ENCODE measurements at places on chromosomes 16 and 17.

DNA sequence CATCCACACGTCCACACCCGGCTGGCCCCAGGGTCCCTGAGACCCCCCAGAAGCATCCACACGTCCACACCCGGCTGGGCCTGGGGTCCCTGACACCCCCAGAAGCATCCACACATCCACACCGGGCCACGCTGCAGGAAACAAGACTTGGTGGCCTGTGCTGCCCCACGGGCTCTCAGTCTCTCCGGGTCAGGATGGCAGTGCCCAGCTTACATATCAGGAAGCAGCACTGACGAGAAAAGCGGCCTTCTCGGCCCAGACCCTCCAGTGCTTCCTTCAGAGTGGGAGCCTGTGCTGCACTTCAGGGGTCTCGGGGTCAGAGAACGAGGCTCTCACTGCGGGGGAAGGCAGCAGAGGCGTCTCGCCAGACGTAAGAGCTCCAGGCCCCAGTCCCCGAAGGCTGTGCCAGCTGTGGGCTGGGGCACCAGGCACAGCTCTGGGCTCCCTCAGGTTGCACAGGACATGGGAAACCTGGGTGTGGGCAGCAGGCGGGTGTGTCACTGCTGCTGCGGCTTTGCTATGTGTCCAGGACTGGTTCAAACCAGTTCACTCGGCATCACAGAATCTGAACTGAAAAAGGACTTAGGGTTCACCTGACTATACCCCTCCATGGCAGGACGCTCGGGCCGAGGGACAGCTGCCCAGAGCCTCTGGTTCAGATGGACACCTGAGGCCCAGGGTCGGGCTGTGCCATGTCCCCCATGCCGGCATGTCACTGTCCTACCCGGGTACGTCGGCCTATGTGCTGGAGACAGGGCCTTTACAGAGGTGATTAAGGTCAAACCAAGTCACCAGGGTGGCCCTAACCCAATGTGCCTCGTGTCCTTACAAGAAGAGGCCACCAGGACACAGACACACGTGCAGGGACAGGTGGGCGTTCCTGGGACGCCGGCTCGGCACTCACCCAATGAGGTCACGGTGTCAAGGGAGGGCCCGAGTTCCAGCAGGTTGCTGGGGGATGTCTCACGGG, 40.2 kb upstream of the CHMP6 start:
- no peak for DNase-seq

- DNase-seq, result no peak
Observed at GRCh38 chr16:66457888-66458287, 30.8 kb downstream of the BEAN1 start.

- no peak for DNase-seq
Observed at GRCh38 chr17:50866950-50867362, 802 bp upstream of the TOB1 start.

DNA sequence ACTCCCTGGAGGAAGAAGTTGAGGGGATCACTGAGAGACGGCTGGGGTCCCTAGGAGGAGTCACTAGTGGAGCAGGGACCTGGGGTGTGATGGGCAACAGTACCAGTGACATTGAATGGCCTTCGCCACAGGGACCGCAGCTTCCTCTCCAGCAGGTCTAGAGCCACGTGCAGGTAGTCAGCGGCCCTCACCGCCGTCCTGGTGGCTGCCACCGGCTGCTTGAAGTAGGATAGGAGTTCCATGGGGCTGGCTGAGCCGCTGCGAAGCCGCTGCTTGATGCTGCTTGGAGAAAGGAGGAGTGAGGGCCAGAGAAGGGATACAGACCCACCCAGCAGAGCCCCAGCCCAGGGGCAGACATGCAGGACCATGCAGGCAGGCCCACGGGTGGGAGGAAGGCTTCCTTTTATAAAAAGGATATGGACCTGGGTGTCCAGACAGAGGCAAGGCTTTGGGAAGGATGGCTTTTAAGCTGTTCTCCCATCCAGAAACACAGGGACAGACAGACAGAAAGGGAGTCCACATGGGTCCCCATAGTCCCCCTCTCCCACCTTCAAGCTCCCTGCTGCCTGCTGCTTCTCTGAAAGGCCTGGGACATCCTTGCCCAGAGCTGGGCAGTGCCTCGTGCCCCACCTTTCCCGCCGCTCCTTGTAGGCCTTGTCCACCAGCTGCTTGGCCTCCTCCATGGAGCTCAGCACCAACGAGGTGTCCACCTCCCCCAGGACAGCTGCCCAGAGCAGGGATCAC, 827 bp downstream of the MPO start:
- no peak for DNase-seq

DNA sequence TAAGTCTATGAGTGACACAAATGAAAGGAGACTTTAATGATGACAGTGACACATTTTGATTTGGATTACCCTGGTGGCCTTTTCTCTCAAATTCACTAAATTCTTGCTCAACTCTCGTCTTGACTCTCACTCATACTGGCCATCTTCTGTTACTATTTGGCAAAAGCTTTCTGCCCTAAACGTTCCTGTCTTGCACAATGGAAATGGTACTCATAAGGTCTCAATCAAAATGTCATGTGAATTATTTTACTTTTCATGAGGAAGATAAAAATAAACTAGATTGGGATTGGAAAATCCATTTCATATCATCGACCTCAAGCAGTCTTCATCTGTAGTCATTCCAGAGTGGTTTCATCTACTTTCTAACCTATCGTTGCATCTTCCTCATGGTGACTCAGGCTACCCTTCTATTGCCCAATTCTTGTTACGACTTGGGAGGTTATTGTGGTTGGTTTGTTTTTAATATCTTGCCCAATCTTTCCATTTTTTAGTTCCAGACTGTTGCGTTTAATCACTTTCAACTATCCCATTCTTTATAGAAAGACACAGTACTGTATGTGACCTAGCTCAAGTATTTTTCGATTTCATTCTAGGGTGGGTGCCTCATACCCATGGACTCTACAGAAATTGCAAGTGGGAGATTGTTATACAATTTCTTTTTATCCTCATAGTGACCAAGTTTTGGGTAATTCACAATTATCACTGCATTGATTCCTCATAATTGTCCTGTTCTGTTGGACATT, 317.2 kb upstream of the KCNJ16 start:
- no peak for DNase-seq

- no peak for DNase-seq
Observed at GRCh38 chr17:76191896-76192295, 48.4 kb downstream of the RNF157 start.

DNA sequence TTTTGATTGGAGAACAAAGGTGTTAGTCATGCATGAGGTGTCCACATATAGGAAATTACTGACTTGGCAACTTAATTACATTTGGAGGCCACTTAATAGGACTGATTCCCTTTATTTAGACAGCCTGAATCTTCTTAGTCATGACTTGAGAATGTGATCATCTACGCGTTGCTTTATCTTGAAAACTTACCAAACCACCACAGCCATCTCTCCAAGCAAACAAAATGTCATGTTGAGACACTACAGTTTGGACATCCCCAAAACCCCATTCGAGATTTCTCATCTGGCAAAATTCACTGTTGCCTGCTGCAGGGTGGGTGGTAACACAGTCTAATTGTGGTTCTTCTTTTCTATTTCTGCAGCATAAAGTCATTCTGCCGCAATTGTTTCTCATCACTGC, 176.5 kb upstream of the CDH5 start:
- no peak for DNase-seq

GRCh38 chr17:44105941-44106340, 17.5 kb downstream of the HDAC5 start:
- no peak for DNase-seq

DNA sequence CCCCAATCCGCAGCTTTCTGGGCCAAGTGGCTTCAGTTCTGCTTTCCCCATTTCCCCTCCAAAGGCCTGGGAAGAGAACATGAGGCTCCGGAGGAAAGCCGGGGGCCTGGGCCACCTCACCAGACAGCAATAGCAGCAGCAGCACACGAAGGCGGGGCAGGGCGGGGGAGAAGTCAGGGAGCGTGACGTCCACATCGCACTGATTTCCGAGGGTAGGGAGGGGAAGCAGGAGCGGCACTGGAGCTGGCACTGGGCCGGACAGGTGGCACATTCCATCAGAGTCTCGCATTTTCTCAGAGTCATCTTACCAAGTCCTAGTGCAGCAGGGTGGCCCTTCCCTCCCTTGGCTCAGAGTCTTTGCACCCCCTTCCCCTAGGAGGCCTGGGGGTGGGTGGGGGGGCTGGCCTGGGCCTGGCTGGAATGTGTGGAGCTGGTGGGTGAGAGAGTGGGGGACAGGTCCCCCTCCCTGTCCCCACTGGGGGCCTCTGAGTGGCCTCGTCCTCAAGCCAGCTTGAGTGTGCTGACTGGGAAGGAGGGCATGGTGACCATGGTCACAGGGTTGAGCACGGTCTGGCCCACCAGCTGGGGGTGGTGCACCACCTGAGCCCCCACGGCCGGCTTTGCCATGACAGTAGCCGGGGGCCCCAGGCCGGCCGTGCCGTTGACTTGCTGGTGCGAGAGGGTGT, 14.3 kb downstream of the MNT start:
- DNase-seq, result no peak

DNA sequence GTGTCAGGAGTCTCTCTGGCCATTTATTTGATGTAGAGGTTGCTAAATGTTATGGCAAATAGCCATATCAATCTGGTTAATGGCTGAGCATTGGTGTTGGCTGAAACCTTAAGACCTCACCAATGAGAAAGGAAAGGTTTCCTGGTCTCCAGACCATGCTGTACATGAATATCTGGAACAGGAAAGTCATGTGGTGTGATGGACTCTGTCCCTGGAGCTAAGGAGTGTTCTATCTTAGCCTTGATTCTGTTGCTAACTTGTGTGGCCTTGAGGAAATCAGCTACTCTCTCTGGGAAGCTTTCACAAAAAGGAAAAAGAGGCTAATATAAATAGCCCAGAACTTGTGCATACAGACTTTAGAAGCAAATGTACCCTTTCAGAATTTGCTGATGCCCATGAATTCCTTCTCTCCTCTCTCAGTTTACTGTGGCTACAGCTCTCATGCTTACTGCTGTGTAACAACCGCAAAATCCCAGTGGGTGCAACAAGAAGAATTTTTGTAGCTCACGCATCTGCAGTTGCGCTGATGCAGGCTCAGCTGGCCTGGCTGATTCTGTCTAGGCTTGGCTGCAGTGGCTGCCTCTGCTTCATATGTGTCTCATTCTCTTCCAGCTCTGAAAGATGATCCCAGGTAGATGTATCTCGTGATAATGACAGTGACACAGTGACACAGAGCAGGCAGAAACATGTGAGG, 287.5 kb downstream of the NPIPA8 start:
- DNase-seq, result no peak

DNA sequence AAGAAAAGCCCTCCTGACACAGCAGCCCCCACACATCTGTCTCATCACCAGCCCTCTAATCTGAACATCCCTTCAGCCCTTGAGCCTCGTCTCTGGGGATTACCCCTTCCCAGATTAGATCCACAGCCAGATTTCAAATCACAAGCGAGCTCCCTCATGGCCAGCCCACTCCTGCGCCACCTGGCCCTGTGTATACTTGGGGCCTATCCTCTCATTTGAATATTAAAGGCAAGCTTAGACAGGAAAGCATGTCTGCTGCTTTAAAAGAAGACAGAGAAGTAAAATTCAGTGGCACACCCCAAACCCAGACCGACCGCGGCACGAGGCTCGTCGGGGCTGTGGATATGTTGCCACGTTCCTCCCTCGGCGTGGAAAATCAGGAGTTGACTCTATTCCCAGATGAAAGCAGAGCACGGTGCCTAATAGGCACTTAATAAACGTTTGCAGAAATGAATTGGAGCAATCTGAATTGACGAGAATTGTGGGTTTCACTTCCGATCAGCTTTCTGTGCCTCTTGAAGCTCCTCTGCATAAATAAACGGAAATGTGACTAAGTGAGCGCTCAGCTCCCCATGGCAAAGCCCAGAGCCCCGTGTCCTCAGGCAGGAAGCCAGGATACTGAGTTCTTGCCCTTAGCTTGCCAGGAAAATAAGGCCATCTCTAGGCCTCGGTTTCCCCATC, 108.0 kb downstream of the CCDC182 start:
- no peak for DNase-seq

- no peak for DNase-seq
Observed at GRCh38 chr16:57125969-57126368, 33.6 kb downstream of the CPNE2 start.

GRCh38 chr17:50865060-50865867, 890 bp downstream of the TOB1 start:
- DNase-seq, result no peak

- no peak for DNase-seq
Observed at GRCh38 chr17:76484228-76484725, 16.9 kb downstream of the AANAT start.

- peak; percentile 23 for DNase-seq
Observed at GRCh38 chr17:31095236-31096105, 694 bp downstream of the NF1 start.

DNA sequence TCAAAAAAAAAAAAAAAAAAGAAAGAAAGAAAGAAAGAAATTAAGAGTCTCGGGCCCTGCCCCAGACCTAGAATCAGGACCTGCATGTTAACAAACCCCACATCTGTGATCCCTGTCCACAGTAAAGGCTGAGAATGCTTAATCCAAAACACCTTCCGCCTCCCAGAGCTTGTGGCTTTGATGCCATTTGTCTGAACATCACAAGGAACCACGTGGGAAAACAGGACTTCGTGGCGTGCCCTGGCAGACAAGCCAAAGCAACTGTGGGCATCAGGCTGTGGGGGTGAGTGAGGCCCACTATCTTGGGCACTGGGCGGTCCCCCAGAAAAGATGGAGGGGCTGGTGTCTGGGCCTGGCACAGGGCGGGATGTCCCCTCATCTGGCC, 173.4 kb upstream of the CIBAR2 start:
- no peak for DNase-seq

GRCh38 chr17:58991718-58992331, 114.9 kb downstream of the TRIM37 start:
- DNase-seq, result no peak

GRCh38 chr17:73414171-73414955, 102.6 kb upstream of the CDC42EP4 start:
- DNase-seq, result no peak

Data from HuH-7 (cell line).